ENCODE measurements at places on chromosomes 3 and 15.

DNA sequence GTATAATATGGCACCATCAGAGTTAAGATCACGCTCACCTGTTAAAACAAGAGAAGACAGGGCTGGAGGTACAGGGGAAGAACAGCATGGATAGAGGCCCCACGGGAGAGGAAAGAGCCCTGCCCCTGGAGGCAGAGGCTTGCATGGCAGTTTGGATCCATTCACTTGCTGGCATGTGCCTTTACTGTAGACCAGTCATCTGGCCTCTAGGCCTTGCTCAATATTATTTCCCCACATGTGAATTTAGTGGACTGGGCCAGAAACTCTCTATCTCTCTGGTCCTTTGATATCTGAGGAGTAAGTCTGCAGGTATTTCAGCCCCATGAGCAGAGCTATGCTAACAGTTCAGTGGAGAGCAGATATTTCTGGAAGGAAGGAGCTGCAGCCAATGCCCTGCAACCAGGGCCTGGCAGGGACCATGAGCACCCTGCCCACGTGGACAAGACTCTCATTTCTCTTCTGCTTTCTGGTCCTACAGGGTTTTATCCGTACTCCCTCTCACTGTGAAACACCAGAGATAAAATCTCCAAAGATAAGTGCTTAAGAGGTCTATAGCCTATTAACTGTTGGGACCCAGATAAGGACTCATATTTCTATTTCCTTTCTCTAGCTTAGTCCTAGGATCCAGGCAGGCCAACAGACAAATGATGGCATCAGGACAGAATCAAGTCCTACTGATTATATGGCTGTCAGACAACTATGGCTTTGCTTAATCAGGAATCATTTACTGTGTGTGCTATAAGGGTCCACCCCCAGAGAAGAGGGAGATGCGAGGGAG is 65.0 kb downstream of the CLDN11 start:
- DNase-seq: peak; percentile 37

GRCh38 chr3:101867511-101867910 is 18.2 kb downstream of the NFKBIZ start:
- no peak for DNase-seq

DNA sequence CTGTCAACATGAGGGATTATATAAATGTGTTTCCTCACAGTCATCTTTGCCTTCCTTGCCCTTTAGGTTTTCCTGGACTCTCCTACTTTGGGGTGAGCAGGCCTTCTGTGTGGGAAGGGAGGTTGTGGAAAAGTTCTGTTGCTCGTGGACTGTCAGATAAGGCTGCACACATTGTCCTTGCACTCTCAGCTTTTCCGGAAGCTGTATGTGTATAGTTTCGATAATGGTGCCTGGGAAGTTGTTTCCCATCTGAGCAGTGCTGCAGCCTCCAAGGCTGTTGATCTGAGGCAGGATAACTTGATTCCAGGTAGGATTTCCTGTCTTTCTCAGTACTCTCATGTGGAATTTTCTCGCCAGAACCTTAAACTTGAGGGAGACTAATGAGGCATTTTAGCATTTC is 297.8 kb upstream of the AZI2 start:
- no peak for DNase-seq

- no peak for DNase-seq
Measured at GRCh38 chr3:70963431-70964275, 619.9 kb downstream of the FOXP1 start.

DNA sequence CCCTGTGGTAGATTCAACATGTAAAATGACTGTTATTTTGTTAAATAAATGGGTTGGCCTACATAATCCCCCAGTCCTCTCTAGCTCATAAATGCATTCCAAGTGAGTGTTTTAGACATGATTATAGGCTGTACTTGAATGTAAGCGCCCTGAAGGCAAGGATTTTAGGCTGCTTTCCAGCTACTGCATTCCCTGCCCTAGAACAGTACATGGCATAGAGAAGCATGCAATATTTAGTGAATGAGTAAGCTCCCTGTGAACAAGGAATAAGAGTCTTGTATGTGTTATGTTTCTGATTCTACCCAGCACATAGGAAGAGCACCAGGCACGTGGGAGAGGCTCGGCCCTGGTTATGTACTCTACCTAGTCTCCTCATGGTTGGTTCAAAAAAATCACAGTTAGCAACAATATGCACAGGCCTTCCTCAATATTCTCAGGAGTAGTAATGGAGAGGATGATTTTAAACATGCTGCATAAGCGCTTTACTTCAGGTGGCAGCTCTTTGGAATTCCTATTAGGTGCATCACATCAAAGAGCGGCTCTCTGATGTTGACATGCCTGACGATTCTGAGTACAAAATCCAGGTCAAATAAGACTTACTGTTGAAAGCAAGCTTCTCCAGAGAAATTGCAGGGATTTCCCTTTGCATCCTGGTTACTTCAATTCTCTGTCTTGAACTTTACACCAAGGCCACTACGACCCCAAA is 456.6 kb downstream of the MAGI1 start:
- DNase-seq: no peak

- no peak for DNase-seq
Measured at GRCh38 chr3:79766496-79767193, 1.2 kb downstream of the ROBO1 start.

DNA sequence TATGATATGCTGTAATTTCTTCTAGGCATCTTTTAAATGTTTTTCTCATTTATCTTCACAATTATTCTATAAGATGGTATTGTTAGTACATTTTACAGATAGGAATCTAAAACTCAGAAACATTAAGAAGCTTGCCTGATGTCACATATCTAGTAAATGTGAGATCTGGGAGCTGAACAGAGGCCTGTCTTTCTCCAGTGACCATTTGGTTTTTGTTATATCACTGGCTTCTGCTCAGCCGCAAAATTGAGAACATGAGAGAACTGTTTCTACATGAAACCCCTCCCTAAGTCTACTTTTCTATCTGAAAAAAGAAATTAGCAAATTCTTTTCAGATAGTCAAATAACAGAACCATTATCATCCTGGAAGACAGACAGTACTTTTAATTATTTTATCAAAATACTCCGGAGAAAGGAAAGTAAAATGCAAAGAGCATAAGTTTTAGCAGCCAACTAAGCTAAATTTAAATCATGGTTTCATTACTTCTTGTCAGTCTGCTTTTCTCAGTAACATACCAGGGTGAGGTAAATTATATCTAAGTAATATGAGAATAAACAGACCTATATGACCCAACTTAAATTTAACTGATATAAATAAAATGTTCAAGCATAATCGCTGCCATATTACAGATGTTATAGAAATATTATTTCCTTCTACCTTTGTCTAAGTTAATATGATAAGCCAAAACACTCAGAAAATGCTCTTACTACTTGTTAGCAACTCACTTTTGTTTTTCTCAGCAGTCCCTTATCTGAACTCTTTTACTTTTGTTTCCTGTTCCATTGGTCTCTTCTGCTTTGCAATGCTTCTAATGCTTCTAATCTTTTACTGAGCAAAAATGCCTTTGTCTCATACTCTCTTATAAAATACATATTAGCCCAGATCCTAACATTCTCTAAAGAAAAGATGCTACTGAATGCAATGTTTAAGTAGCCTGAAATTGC is 68.0 kb upstream of the MBNL1 start:
- no peak for DNase-seq

- no peak for DNase-seq
Measured at GRCh38 chr3:128907706-128908445, 28.5 kb downstream of the ACAD9 start.

GRCh38 chr15:93865586-93865985 is 365.8 kb upstream of the MCTP2 start:
- no peak for DNase-seq

GRCh38 chr3:13857702-13858380 is 22.0 kb downstream of the WNT7A start:
- no peak for DNase-seq

- DNase-seq: peak; percentile 43
Measured at GRCh38 chr3:151328298-151328995, 902 bp downstream of the P2RY13 start.

DNA sequence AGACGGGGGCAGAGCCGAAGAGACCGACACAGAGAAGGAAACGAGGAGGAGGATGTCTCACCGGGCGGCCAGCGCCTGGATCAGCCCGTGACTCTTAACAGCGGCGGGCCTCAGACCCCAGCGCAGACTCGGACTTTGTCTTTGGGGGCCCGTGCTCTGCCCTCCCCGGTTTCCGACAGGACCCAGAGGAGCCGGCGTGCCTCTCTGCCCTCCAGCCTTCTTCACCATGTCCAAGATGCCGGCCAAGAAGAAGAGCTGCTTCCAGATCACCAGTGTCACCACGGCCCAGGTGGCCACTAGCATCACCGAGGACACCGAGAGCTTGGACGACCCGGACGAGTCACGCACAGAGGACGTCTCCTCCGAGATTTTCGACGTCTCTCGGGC is 1.0 kb downstream of the TSC22D2 start:
- DNase-seq: no peak

GRCh38 chr3:12187448-12188327 is 29.0 kb upstream of the TIMP4 start:
- peak; percentile 75 for DNase-seq

GRCh38 chr3:64405211-64405835 is 180.1 kb upstream of the PRICKLE2 start:
- DNase-seq: peak; percentile 7

DNA sequence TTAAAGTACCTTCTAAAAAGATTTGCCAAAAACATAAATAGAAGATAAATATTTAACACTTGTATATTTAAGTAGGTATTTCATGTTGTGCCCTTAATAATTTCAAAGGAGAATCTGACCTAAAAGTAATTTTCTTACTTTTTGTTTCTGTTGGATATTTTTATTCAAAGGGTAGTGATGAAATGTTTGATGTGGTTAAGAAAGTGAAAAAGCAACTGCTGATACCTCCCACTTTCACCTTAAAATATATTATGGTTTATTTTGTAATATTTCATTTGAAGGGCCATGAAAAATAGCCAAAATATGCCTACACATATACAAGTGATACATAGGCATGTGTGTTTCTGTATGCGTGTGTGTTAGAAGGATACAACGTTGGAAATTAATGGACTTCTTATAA is 5.8 kb upstream of the SLITRK3 start:
- no peak for DNase-seq

- no peak for DNase-seq
Measured at GRCh38 chr15:70275461-70276138, 177.9 kb upstream of the TLE3 start.

DNA sequence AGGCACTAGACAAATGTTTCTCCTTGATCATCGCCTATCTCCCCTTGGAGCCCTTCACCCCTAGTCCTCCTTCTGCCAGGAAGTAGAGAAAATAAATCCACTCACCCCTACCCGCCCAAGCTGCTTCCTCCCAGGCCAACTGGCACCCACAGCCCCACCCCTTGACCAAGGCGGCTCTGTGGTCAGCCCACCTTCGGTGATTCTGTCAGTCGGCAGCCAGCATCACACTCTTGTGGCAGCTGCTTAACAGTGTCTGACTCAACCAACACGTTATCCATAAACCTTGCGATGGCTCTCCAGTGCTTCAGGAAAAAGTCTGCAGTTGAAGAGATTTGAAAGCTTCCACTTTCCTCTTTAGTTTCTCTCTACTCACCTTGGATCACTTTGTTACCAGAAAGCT is 7.6 kb downstream of the SHF start:
- DNase-seq: no peak

- peak; percentile 16 for DNase-seq
Measured at GRCh38 chr3:187016639-187017345, 86.5 kb downstream of the ST6GAL1 start.

GRCh38 chr3:53800041-53800906 is 45.9 kb downstream of the CHDH start:
- DNase-seq: no peak

DNA sequence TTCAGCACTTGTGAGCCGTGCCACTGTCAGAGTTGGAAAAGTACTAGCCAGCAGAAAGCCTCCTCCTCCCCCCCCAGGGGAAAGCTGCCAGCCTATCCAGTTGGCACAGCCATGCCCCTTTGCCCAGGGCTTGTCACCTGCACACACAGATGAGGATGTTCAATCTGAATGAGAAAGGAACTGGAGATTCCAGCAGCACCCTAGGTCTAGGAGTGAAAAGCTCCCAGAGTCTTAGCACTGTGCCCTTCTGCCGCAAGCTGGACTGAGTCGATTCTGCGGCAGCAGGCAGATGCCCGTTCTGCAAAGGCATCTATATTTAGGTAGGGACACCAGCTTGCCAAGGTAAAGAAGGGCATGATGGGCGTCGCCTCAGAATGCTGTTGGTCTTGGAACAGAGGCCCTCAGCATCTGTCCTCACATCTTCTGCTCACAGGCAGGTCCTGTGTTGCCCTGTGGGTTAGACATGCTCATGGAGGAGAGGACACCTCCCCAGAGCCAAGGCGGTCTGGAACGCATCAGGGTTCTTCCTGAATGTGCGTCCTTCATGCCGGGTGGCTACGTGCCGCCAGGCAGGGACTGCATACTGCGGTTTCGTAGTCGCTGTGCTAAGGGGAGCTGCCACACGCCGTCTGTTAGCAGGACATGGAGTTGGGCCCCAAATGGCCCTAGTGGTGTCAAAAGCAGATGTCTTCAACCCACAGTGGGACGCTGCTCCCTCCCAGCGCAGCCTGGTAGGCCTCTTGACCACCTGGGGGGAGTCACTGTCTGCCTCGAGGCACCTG is 109.5 kb downstream of the VGLL4 start:
- no peak for DNase-seq

GRCh38 chr3:52122491-52122890 is 31.7 kb downstream of the POC1A start:
- DNase-seq: no peak

GRCh38 chr3:128408012-128408692 is 58.5 kb downstream of the DNAJB8 start:
- no peak for DNase-seq

- no peak for DNase-seq
Measured at GRCh38 chr15:35020974-35021373, 32.9 kb upstream of the ZNF770 start.

DNA sequence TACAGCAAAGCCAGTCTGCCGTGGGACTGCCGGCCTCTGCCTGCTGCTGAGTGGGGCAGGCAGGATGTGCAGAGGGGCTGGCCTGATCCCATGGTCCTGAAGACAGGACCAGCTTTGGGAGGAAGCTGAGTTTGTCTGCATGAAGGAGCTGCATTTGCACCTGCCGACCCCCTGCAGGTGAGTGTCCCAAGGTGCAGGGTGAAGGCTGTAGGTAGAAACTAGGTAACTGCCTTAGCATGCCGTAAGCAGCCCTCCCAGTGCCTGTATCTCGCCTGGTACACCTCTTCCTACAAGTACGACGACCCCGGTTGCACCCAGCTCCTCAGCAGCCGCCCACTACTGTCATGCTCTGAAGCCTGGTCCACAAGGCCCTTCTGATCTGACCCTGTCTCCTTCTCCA is 34.9 kb downstream of the AMOTL2 start:
- DNase-seq: no peak

DNA sequence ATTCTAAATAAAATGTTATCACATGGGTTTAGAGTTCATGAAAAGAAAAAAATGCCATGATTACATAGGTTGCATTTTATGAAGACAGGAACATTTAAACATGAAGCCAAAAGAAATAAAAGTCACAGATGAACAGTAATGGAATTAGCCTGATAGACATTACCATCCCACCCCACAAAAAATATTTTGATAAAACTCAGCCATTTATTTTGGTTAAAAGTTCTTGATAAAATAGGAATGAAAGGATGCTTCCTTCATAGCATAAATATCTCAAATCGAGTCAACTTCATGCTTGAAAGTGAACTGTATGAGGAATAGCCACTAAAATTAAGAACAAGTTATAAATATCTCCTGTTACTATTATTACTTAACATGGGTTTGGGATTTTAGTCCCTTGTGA is 101.9 kb upstream of the TMC3 start:
- no peak for DNase-seq

GRCh38 chr3:172258624-172259023 is 189.6 kb downstream of the GHSR start:
- DNase-seq: peak; percentile 30
